ENCODE measurements at places on chromosomes 7 and 10. TPM values are rescaled to one million over a fixed set of nuclear protein-coding genes. Genes with fewer than 3 reads are reported as not detected.

DNA sequence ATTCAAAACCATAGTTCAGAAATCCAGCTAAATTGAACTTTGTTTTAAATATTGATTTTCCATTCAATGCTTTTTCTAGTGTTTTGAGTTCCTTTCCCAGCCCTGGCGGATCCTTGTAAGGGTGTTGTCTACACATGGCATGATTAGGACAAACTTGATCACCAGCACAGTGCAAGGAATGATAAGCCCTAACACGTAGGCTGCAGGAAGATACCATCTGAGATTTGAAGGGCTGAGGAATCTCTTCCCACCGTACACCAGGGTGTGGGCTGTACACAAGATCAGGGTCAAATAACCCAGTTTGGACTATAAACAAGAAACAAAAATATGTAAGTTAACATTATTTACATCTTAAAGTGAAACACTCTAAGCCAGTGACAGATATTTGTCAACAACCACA is 27.4 kb downstream of the STEAP4 start:
- H3K27ac ChIP-seq: no peak overlapping the region
- peaks cover 8% of the 10 kb centered on the region for H3K4me1 ChIP-seq
- no peak overlapping the region for H3K4me3 ChIP-seq
- H3K27me3 ChIP-seq: no peaks in the 10 kb centered on the region
- DNase-seq: no peak
- H3K36me3 ChIP-seq: peaks cover 10% of the 10 kb centered on the region

- peaks cover 38% of the 10 kb centered on the region for H3K4me1 ChIP-seq
- no peaks in the 10 kb centered on the region for H3K27me3 ChIP-seq
- no peak for DNase-seq
Measured at GRCh38 chr7:113892818-113893217, 26.0 kb downstream of the PPP1R3A start.

DNA sequence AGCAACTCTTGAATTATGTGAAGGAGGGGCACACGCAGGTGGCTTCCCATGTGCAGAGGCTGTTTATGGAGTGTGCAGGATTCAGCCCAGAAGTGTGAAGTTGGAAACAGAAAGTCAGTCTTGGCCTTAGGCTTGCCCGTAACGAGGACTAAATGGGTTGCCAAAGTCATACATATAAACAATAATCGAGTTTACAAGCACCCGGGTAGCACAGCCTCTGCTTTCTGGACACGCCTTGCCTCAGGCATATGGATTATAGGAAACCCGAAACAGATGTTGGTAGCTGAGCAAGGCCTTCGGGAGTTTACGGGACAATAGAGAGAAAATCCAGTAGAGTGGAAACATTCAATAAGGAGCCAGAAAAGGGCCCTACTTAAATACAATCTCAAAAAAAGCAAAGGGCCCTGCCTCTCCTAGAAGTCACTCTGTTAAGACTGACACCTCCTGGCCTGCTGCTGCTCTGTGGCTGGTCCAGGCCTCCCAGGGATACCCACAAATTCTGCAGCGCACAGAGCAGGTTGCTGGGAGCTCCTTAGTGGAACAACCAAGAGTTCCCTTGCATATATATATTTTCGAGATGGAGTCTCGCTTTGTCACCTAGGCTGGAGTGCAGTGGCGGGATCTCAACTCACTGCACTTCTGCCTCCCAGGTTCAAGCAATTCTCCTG is 48.5 kb downstream of the SMKR1 start:
- peaks cover 26% of the 10 kb centered on the region for H3K27me3 ChIP-seq
- no peaks in the 10 kb centered on the region for H3K36me3 ChIP-seq
- H3K27ac ChIP-seq: no peak overlapping the region
- no peak for DNase-seq
- H3K4me1 ChIP-seq: no peaks in the 10 kb centered on the region

- DNase-seq: peak; percentile 49
- H3K27ac ChIP-seq: peak overlapping the region; percentile 92
- no peaks in the 10 kb centered on the region for H3K36me3 ChIP-seq
- H3K4me1 ChIP-seq: peaks cover 91% of the 10 kb centered on the region
Measured at GRCh38 chr7:130912862-130913638, 179.0 kb upstream of the KLF14 start.

SKAP2 gene
- 5.2 TPM for total RNA-seq

GRCh38 chr7:66642932-66643331 is 14.3 kb downstream of the KCTD7 start:
- H3K27me3 ChIP-seq: no peaks in the 10 kb centered on the region
- no peak overlapping the region for H3K27ac ChIP-seq
- peaks cover 78% of the 10 kb centered on the region for H3K36me3 ChIP-seq
- no peak for DNase-seq

FANK1 gene
- 0.30 TPM for total RNA-seq

GRCh38 chr10:94066411-94066810 is 72.7 kb downstream of the PLCE1 start:
- H3K36me3 ChIP-seq: no peaks in the 10 kb centered on the region
- H3K4me3 ChIP-seq: no peak overlapping the region
- peaks cover 9% of the 10 kb centered on the region for H3K4me1 ChIP-seq

CASTOR2 gene
- 29.9 TPM for total RNA-seq

DNA sequence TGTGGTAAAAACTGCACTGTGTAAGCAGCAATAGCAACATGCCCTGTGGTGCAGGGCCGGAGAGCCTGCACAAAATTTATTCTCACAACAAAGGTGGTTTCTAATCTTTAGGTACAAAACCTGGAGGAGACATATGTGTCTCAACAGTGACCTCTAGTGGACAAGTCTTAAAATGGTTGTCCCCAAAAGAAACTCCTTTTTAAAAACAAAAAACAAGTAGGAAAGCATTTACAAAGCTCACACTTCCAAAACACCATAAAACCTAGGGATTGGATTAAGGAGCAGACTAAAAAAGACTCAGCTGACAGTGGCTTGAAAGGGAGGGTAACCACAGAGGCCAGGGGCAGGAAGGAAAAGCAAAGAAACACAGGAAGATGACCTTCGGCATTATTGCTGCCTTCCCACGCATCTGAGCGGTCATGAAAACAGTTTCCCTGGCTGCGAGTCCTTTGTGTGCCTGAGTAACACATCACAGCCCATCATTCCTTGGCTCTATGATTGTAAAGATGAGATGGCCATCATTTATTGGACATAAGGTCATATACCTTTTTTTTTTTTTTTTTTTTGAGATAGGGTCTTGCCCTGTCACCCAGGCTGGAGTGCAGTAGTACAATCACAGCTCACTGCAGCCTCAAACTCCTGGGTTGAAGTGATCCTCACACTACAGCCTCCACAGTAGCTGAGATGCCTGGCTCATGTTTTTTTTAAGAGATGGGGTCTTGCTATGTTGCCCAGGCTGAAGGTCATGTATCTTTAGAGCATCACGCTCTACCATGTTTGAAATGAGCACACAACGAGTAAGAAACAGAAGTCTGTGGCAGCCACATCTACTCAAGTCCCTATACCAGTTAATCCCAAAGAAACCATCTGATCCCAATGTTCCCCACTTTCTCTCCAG is 39.5 kb downstream of the RSU1 start:
- peaks cover 35% of the 10 kb centered on the region for H3K4me1 ChIP-seq
- H3K27me3 ChIP-seq: no peaks in the 10 kb centered on the region
- peaks cover 3% of the 10 kb centered on the region for H3K36me3 ChIP-seq
- no peak for DNase-seq
- peak overlapping the region; percentile 64 for H3K27ac ChIP-seq
- peak overlapping the region; percentile 14 for H3K4me3 ChIP-seq

- peaks cover 28% of the 10 kb centered on the region for H3K4me1 ChIP-seq
- peak overlapping the region; percentile 46 for H3K27ac ChIP-seq
- no peak overlapping the region for H3K4me3 ChIP-seq
- H3K27me3 ChIP-seq: no peaks in the 10 kb centered on the region
Measured at GRCh38 chr10:102453502-102453901, 2.2 kb upstream of the C10orf95 start.

DNA sequence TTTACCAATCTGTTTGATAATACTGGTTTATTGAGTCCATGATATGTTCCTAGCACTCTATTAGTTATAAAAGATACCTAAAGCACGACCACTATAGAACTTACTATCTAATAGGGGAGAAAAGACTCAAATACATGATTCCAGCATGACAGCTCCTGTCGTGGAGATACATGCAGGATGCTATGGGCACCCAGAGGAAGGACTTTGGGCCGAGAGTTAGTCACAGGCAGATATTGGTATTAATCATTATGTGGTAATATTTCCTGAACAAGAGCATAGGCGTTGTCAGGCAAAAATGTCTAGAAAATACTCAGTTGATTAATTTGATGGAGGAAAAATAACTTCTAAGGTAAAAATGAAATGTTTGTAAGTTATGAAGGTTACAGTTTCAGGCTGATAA is 31.8 kb downstream of the CNNM2 start:
- H3K27ac ChIP-seq: no peak overlapping the region
- DNase-seq: no peak

PTN gene
- 11.2 TPM for total RNA-seq

DNA sequence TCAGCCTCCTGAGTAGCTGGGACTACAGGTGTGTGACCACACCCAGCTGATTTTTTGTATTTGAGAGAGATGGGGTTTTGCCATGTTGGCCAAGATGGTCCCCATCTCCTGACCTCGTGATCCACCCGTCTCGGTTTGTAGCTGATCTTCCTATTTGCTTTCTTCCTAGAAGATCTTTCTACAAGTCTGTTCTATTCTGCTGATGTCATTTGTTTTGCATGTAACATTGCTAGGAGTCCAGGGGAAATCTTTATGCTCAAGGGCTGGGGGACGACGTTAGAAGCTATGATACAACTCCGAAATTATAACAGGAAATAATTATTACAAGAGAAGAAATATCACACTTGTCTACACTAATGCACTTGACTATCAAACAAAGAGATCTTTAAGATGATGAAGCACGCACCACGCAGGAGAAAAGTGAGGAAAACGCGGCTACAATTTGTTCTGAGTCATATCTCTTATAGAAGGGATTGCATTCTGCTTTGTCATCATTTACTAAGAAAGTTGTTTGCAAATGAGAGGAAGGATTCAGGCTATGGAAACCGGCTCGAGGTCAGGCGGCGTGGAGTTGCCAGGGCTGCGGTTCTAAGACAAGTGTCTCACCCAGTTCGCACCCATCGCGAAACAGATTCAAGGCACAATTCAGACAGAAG is 103.0 kb upstream of the CARD11 start:
- no peaks in the 10 kb centered on the region for H3K36me3 ChIP-seq
- no peak overlapping the region for H3K27ac ChIP-seq
- no peak overlapping the region for H3K4me3 ChIP-seq

- H3K4me1 ChIP-seq: no peaks in the 10 kb centered on the region
- H3K27ac ChIP-seq: no peak overlapping the region
- no peaks in the 10 kb centered on the region for H3K36me3 ChIP-seq
- H3K4me3 ChIP-seq: no peak overlapping the region
Measured at GRCh38 chr7:17580141-17580540, 281.7 kb downstream of the AHR start.

- H3K4me3 ChIP-seq: no peak overlapping the region
- peaks cover 56% of the 10 kb centered on the region for H3K36me3 ChIP-seq
- H3K27me3 ChIP-seq: no peaks in the 10 kb centered on the region
- H3K4me1 ChIP-seq: peaks cover 84% of the 10 kb centered on the region
Measured at GRCh38 chr10:95266674-95267095, 24.1 kb downstream of the PDLIM1 start.
